ENCODE measurements at places on chromosomes 6 and 20. TPM values are rescaled to one million over a fixed set of nuclear protein-coding genes. Genes with fewer than 3 reads are reported as not detected.

The GPLD1 gene
- 0.26 TPM for polyA plus RNA-seq

The MRPL18 gene
- polyA plus RNA-seq, result 220 TPM

The EGFL8 gene
- 39.8 TPM for polyA plus RNA-seq

The PDYN gene
- polyA plus RNA-seq, result not detected

The OR14J1 gene
- not detected for polyA plus RNA-seq

The FKBP1C gene
- polyA plus RNA-seq, result 0.23 TPM

The TRIM40 gene
- polyA plus RNA-seq, result 0.08 TPM

The GPX5 gene
- not detected for polyA plus RNA-seq

The SLC23A2 gene
- 3.6 TPM for polyA plus RNA-seq

All from K562 (cell line).